Stimulated activated CD4-positive, alpha-beta T cell treated with anti-CD3 and anti-CD28 coated beads, Interleukin-15, amount 100 ng/mL, for 1 hour (primary cell): ENCODE measurements at places on chromosomes 1 and 21.

DNA sequence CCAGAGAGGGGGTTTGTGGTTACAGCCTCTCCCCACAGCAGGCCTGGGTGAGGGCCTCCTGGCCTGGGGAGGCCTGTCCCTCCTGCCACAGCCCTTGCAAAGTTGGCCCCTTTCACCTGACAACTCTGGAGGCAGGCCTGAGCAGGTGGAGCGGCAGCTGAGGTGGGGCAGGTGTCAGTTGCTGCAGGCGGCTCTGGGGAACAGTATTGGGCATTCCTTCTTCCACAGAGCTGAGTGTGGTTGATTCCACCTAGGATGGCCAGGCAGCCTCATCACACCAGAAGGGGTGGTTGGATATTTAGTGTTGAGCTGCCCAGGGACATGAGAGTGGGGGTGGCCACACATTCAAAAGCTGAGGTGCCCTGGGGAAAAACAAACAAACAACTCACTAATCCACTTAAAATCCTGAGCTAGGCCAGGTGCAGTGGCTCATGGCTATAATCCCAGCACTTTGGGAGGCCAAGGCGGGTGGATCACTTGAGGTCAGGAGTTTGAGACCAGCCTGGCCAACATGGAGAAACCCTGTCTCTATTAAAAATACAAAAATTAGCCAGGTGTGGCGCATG is 31.1 kb downstream of the PIGP start:
- no peak for DNase-seq

DNA sequence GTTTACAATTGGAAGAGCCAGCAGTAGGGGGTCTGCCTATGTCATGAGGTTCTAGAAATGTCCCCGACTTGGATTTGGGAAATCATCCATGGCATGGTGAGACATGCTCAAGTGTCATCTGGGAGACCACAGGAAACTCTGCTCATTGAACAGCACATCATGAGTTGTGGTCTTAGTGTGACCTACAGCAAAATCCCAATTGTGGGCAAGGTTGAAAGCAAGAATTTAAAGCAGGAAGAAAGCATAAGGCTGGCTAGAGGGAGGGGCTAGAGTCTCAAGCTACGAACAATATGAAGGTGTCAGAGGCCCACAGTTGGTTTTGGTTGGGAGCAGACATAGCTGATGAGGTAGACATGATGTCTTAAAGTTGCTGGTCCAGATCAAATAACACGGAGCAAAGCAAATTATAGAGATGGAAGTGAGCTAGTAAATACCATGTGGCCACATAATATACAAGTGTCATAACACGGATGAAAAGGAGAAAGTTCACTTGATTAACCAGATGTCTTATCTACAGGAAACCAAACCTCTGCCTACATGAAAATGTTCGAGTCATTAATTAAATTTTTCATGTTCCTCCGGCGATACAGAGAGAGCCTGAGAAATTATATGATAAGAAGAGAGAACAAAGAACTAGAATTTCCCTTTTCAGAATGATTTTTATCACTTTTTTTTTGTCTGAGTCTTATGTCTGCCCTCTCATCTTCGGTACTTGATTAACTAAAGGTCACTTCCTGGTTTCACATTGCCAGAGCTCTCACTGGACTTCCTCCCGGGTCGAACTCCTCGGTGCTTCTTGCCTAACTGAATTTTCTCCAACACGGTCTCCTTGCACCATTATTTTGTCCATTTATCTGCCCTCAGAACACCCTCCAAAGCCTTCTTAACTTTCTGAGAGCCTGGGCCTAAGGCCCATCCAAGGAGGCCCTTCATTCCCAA is 67.5 kb upstream of the DUSP10 start:
- no peak for DNase-seq

DNA sequence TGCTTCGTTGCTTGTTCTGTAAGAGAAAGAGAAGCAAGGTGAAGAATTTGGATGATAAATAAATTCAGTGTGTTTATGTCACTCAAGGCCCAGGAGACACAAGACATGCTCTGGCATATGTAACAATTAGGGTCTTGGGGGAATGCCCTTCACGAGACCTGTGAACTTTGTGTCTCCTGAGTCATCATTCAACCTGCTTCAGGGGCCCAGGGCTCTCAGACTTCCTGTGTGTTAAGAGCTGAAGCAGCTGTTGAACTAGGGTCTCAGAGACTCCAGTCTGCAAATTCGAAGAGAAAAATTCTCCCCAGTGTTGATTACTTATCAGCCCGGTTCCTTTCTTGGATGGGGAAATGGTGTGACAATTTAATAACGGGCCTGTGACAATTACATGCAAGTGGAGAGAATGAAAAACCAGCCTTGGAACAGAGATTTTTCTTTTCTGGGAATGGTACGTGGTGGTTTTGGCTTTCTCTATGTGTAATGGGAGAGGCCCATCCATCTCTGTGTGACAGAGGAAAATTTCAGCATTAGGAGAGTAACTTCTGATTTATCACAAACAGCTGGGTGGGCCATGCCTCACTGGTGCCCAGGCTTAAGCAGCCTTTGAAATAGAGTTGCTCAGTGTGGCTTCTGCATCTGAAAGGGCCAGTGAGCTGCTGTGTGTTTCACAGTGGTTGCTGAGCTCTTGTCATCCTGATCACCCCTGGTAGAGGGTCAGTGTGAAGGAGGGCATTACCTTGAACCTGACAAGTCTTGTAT is 22.4 kb downstream of the HUNK start:
- DNase-seq: no peak

GRCh38 chr1:62208970-62209369 is 14.3 kb downstream of the L1TD1 start:
- no peak for DNase-seq

- DNase-seq: no peak
These were observed 3.3 kb upstream of the NT5C1A start for GRCh38 chr1:39675220-39675619.

DNA sequence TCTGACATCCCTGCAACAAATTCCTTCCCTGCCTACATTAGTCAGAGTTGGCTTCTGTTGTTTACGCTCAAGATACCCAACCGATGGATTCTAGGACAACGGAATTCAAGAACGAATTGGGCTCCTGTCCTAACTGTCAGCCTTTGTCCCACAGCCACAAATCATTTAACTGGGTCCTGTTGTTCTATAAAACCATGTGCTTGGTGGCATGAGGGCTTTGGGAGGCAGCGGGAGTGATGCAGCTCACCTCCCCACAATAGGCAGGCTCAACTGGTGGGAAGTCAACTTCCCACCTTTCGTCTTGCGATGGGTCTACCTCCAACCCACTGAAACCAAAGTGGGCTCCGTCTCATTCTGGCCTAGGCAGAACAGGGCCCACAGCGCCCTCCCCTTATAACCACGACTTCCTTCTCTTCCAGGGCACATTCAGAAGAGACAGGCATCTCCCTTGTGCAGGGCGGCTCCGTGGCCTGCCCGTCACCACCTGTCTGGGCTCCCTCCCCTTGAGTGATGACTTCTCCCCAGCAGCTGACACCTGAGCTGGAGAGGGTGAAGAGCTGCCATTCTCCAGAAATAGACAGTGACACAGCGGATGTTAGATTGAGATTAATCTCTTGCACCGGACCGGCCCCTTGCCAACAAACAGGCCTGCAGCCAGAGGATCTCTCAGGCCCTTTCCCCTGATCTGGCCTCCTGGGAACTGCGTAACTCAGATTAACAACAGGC is 26.5 kb downstream of the LRRC38 start:
- no peak for DNase-seq

DNA sequence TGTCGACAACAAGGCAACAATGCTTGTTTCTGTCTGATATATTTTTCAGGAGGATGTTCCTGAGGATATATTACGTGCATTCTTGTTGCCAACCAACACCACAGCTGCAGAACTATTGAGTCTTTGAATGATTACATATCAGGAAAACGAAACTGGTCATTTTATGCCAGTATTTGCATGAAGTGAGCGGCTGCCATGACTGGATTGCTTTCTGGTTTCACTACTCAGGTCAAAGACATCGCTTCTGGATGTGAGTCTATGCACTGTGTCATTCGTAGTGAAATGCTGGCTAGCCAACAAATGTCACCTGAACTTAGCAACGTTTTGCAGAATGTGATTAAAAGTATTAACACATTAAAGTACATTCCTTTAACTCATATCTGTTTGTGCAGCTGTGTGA is 35.8 kb upstream of the OLFM3 start:
- no peak for DNase-seq

- DNase-seq: no peak
These were observed 47.6 kb downstream of the KDM5B start for GRCh38 chr1:202760589-202760988.

DNA sequence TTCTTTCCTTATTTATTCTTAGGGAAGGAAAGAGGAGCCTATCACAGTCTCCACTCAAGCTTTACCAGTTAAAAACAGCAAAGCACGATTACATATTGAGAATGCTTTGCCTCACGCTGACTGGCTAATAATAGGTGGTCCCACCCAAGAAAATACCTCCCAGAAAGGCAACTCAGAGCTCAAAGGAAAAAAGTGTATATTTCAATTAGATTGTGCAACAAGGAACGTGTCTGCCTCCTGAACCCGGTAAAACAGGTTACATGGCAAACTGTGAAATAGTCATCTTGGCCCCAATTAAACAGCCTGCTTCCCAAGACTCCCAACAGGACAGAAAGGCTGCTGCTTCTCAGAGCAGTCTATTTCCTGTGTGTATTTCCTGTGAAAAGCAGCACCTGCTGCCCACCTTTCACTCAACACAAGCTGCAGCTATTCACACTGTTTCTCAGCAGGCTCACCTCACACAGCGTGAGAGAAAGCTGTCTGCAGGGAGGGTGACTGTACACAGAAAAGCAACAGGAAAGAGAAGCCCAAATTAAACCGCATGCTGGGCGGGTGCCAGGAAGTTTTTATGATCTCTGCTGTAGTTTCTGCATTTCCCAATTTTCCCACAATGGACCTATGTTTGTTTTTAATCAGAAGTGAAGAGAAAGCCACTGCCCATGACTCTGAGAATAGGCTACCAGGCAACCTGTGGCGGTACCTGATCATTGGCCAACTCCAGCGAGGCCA is 44.0 kb downstream of the URB1 start:
- no peak for DNase-seq

GRCh38 chr1:107843989-107844388 is 121.0 kb downstream of the VAV3 start:
- no peak for DNase-seq

- no peak for DNase-seq
These were observed 67.1 kb upstream of the PGBD5 start for GRCh38 chr1:230493264-230493663.

DNA sequence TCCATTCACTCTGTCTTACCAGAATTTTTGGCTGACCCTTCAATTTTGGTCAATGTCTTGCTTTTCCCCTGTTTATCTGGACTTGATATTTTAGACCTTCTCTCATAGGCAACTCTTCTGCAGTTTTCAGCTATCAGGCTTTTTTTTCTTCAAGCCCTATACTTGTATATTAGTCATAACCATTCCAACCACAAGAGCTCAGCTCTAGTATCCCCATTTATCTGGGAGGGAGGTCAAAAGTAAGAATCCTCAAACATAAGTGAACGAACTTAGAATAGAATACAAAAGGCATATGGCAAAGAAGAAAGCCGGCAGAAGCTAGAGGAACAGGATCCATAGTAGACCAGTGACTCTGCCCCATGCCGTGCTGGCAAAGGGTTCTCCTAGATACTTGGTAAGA is 45.9 kb upstream of the TNFSF4 start:
- no peak for DNase-seq

DNA sequence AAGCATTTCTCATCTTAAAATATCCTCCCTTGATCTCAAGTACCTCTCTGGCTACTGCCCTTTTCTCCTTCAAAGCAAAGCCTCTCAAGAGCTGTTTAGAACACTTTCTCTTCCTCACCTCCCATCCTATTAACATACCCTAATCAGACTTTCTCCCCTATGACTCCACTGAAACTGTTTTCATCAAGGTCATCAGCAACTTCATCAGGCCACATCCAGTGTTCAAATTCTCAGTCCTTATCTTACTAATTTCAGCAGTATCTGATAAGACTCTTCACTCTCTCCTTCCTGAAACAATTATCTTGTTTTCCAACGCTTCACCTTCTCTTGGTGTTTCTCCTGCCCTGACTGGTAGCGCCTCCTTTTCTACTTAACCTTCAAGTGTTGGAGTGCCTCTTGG is 1.5 kb upstream of the RAP1A start:
- DNase-seq: no peak

- no peak for DNase-seq
These were observed 516.7 kb downstream of the PLPP3 start for GRCh38 chr1:56062625-56063024.

DNA sequence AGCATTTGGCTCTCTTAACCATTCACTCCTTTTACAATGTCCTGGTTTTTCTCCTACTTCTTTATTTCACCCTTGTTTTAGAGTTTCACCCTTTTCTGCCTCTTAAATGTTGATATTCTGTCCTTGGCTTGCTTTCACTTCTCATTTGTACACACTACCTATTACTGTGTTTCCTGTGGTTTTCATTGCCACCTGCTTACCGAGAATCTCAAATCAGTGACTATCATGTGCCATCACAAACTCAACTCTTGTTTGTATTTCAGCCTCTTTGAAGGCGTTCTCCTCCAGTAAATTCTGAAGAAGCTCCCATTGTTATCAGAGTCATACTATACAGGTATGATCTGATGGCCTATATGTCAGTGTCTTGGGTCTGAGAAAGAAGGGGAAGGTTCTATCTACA is 65.7 kb downstream of the NPHS2 start:
- DNase-seq: no peak

DNA sequence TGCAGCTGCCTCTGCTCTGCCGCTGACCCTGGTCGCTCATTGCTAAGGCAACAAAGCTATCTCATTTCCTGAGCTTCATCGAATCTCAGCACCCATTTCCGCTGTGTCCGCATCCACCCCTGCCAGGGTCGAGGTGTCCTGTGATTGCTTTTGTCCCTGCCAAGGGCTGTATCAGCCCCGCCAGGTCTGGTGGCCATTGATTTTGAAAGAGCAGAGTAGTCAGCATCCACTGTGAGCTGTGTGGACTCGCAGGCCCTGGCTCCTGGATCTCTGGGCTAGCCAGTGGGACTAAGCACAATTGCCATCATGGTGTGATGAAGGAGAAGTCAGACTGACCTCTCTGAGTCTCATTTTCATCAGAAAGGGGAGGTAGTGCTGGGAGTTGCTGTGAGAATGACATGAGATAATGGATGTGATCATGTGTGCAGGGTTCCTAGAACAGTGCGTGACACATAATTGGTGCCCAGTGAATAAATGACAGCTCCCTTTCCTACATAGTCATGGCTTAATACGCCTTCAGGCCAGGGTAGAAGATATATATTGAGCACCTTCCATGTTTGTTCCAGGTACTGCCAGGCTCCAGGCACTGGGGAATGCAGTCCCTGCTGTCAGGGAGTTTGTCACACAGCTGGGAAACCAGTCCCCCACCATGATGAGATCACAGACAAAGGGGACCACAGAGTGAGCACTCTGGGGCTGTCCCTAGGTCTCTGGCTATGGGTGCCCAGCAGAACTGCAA is 32.1 kb downstream of the NAV1 start:
- DNase-seq: no peak

- DNase-seq: no peak
These were observed 13.9 kb upstream of the CD53 start for GRCh38 chr1:110859062-110859461.
